ENCODE measurements at places on chromosomes 3 and 15. TPM values are rescaled to one million over a fixed set of nuclear protein-coding genes. Genes with fewer than 3 reads are reported as not detected.

- no peak overlapping the region for H3K27ac ChIP-seq
- no peaks in the 10 kb centered on the region for H3K36me3 ChIP-seq
- H3K4me1 ChIP-seq: no peaks in the 10 kb centered on the region
- no peak overlapping the region for H3K4me3 ChIP-seq
Observed at GRCh38 chr3:156892701-156893100, 66.5 kb downstream of the LEKR1 start.

GRCh38 chr3:42353631-42354030 lies 56.8 kb downstream of the LYZL4 start:
- H3K36me3 ChIP-seq: no peaks in the 10 kb centered on the region
- H3K4me1 ChIP-seq: no peaks in the 10 kb centered on the region
- no peaks in the 10 kb centered on the region for H3K27me3 ChIP-seq
- no peak overlapping the region for H3K4me3 ChIP-seq
- no peak overlapping the region for H3K27ac ChIP-seq
- no peak for ATAC-seq

The ALPK3 gene
- total RNA-seq: 19.1 TPM

- no peak overlapping the region for H3K27ac ChIP-seq
- ATAC-seq: peak; percentile 57
- H3K36me3 ChIP-seq: no peaks in the 10 kb centered on the region
- peaks cover 18% of the 10 kb centered on the region for H3K4me1 ChIP-seq
- peaks cover 33% of the 10 kb centered on the region for H3K27me3 ChIP-seq
Observed at GRCh38 chr15:74322558-74323180, 44.8 kb downstream of the CYP11A1 start.

DNA sequence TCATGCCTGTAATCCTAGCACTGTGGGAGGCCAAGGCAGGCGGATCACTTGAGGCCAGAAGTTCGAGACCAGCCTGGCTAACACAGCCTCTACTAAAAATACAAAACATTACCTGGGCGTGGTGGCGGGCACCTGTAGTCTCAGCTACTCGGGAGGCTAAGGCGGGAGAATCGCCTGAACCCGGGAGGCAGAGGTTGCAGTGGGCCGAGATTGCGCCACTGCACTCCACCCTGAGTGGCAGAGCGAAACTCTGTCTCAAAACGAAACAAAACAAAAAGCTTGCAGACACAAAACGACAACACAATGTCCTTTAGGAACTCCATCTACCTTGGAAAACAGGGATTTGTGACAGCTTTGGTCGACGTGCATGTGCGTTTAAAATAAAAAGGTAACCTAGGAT lies 716 bp upstream of the KLHL24 start:
- H3K27me3 ChIP-seq: no peaks in the 10 kb centered on the region
- no peaks in the 10 kb centered on the region for H3K36me3 ChIP-seq
- H3K4me1 ChIP-seq: peaks cover 16% of the 10 kb centered on the region
- peak overlapping the region; percentile 98 for H3K4me3 ChIP-seq
- no peak for ATAC-seq

All from gastroesophageal sphincter (tissue), 4 donors.